ENCODE measurements at places on chromosomes 7 and 10. TPM values are rescaled to one million over a fixed set of nuclear protein-coding genes. Genes with fewer than 3 reads are reported as not detected.
A peak's percentile ranks its signal among the peaks of the same experiment; 100 is the strongest.

DNA sequence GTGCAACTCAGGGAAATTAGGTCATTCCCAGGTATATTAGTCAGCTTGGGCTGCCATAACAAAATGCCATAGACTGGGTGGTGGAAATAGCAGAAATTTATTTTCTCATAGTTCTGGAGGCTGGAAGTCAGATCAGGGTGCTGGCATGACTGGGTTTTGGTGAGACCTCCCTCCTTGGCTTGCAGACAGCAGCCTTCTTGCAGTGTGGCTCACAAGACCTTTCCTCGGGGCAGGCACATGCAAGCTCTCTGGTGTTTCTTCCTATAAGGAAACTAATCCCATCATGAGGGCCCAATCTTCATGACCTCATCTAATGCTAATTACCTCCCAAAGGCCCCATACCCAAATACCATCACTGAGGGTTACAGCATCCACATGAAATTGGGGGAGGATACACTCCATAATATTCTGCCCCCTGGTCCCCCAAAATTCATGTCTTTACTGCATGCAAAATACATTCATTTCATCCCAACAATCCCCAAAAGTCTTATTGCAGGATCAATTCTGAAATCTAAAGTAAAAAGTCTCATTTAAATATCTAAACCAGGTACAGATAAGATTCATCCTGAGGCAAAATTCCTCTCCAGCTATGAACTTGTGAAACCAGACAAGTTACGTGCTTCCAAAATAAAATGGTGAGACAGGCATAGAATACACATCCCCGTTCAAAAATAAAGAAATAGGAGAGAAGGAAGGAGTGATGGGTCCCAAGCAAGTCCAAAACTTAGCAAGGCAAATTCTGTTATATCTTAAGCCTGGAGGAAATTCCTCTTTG lies 17.4 kb upstream of the CBLL1 start:
- no peak overlapping the region for H3K4me3 ChIP-seq
- no peaks in the 10 kb centered on the region for H3K27me3 ChIP-seq
- no peaks in the 10 kb centered on the region for H3K4me1 ChIP-seq
- DNase-seq: no peak
- no peaks in the 10 kb centered on the region for H3K36me3 ChIP-seq

GRCh38 chr7:152351168-152351567 lies 84.6 kb downstream of the KMT2C start:
- H3K27me3 ChIP-seq: no peaks in the 10 kb centered on the region
- H3K27ac ChIP-seq: peak overlapping the region; percentile 38
- H3K4me1 ChIP-seq: peaks cover 15% of the 10 kb centered on the region
- DNase-seq: no peak
- no peak overlapping the region for H3K4me3 ChIP-seq

DNA sequence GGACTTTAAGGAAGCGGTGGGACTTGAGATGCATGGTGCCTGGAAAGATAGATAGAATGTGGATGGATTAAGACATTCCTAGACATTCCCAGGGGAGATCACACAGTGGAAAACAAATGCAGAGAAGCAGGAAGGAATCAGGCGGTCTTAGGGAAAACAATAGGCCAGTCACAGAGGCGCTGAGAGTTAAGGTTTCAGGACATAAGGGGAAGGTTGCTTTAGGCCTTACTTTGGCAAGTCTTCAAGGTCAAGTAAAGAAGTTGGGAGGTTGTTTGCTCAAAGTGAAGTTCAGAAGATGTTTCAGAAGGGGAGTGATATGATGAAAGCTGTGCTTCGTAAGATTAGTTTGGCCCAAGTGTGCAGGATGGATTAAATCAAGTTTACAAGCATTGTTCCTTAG lies 109.4 kb downstream of the SUGCT start:
- H3K4me1 ChIP-seq: no peaks in the 10 kb centered on the region
- H3K36me3 ChIP-seq: no peaks in the 10 kb centered on the region
- no peak overlapping the region for H3K4me3 ChIP-seq
- no peaks in the 10 kb centered on the region for H3K27me3 ChIP-seq
- no peak for DNase-seq

GRCh38 chr10:59362144-59362958 lies at the start of gene FAM13C:
FAM13C (minus strand) TSS chr10:59362549; CDS start chr10:59362460, 89 bp downstream.
- peak within 1 kb of the TSS; percentile 95 for H3K27ac ChIP-seq
- DNase-seq: peak; percentile 78
- H3K4me1 ChIP-seq: peaks cover 40% of the 10 kb centered on the region
- H3K36me3 ChIP-seq: no peaks in the 10 kb centered on the region
- H3K27me3 ChIP-seq: no peaks in the 10 kb centered on the region

ADK gene
- total RNA-seq: 28.8 TPM
